ENCODE measurements at places on chromosomes 5 and 9.

- DNase-seq: no peak
Observed at GRCh38 chr9:134695144-134695543, 53.5 kb downstream of the COL5A1 start.

GRCh38 chr9:83633676-83634075, 10.7 kb downstream of the IDNK start:
- DNase-seq: no peak

- DNase-seq: no peak
Observed at GRCh38 chr5:160496784-160497183, 75.1 kb downstream of the PTTG1 start.

DNA sequence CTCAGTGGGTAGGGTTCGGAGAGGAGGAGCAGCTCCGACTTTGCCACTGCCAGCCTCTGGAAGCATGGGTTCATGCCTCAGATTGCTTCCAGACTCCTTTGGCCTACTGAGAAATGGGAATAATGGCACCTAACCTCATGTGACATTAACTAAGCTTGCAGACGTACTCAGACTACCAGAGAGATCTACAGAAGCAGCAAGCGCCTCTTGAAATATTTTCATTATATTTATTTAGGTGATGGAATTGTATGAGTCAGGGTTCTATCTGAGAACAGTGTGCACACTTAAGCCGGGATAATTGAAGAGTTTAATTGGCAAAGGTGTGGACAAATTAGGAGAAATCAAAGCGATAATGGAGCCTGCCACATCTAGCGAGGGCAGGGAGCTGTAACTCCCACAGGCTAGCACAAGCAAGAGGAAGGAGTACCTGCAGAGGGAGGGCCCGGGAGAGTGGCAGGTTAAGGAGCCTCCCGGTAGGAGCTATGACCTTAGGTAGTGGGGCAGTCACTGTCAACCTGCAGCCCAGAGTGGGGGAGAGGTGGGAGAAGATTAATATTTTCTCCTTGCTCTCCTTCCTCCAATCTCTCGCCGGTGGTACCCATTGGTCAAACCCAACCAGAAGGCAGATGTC, 12.2 kb upstream of the PDZD2 start:
- DNase-seq: no peak

- DNase-seq: no peak
Observed at GRCh38 chr9:76023715-76024195, 133.3 kb downstream of the PCSK5 start.

Measured in effector memory CD8-positive, alpha-beta T cell (primary cell).